ENCODE measurements at places on chromosomes 5 and 9. TPM values are rescaled to one million over a fixed set of nuclear protein-coding genes. Genes with fewer than 3 reads are reported as not detected.

GRCh38 chr5:79692596-79692995, 3.0 kb downstream of the CMYA5 start:
- H3K27ac ChIP-seq, result no peak overlapping the region
- no peaks in the 10 kb centered on the region for H3K27me3 ChIP-seq
- no peaks in the 10 kb centered on the region for H3K36me3 ChIP-seq
- H3K4me1 ChIP-seq, result peaks cover 23% of the 10 kb centered on the region

SLC46A2 gene
- total RNA-seq, result 65.2 TPM

DNA sequence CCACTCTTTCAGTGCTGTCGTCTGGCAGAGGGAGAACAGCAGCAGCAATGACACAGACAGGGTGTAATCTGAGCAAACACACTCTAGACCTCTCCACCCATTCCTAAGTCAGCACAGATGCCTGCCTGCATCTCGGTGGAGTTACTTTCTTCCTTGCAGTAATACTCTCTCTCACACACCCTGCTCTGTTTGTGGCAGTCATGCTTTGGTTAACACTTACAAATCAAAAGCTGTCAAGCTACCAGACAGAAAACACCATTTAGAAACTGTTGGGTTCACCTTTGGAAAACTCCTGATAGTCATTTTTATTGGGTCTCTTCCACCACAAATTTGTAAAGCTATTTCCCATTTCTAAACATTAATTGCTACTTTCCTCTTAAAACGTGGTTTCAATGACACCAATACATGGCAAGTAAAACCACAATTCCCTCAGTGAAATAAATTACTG, 27.3 kb downstream of the LHFPL2 start:
- no peaks in the 10 kb centered on the region for H3K27me3 ChIP-seq
- no peak overlapping the region for H3K4me3 ChIP-seq
- H3K27ac ChIP-seq, result no peak overlapping the region
- no peaks in the 10 kb centered on the region for H3K36me3 ChIP-seq

DNA sequence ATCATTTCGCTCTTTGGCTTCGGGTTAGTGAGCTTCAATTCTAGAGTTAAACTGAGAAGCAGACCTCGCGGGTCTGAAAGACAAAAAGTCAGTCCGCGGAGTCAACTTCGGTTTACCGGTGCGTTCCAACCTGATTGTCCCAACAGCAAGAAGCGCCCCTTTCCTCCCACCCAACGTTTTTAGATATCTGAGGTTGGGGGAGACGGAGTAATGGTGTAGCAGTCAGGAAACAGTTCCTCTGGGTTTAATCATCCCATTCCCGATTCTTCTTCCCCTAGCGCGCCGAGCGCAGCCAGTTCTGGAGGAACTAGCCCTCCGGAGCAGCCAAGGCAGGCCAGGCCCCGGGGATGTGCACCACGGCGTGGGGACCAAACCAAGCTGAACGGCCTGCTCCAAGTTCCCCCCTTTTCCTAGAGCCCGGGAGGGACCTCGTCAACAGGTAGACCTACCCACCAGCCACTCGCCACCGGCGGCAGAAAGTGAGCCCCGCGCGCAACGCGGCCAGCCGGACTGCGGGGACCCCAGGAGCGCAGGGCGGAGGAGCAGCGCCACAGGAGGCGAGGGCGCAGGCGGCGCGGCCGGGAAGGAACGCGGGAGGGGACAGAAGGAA, 622 bp upstream of the ISL1 start:
- no peak for DNase-seq
- H3K4me1 ChIP-seq, result peaks cover 51% of the 10 kb centered on the region
- H3K4me3 ChIP-seq, result peak overlapping the region; percentile 55
- H3K27me3 ChIP-seq, result peaks cover 98% of the 10 kb centered on the region
- no peaks in the 10 kb centered on the region for H3K36me3 ChIP-seq

- H3K36me3 ChIP-seq, result peaks cover 22% of the 10 kb centered on the region
- no peak for DNase-seq
- H3K27ac ChIP-seq, result no peak overlapping the region
- no peaks in the 10 kb centered on the region for H3K27me3 ChIP-seq
- no peak overlapping the region for H3K4me3 ChIP-seq
- no peaks in the 10 kb centered on the region for H3K4me1 ChIP-seq
Measured at GRCh38 chr5:87340716-87341115, 72.0 kb downstream of the CCNH start.

ANKRD18A gene
- 4.6 TPM for total RNA-seq

CARD9 gene
- 3.7 TPM for total RNA-seq

- DNase-seq, result no peak
- peaks cover 1% of the 10 kb centered on the region for H3K27me3 ChIP-seq
- no peaks in the 10 kb centered on the region for H3K36me3 ChIP-seq
- H3K4me1 ChIP-seq, result peaks cover 15% of the 10 kb centered on the region
Measured at GRCh38 chr9:87342743-87343142, 154.9 kb upstream of the DAPK1 start.

- H3K27me3 ChIP-seq, result no peaks in the 10 kb centered on the region
- no peak overlapping the region for H3K4me3 ChIP-seq
- no peak for DNase-seq
- no peak overlapping the region for H3K27ac ChIP-seq
Measured at GRCh38 chr5:105430516-105430915, 1867.9 kb upstream of the NUDT12 start.

- DNase-seq, result no peak
- H3K27ac ChIP-seq, result no peak overlapping the region
- H3K36me3 ChIP-seq, result no peaks in the 10 kb centered on the region
- no peaks in the 10 kb centered on the region for H3K27me3 ChIP-seq
- no peak overlapping the region for H3K4me3 ChIP-seq
- H3K4me1 ChIP-seq, result no peaks in the 10 kb centered on the region
Measured at GRCh38 chr5:33738097-33738496, 153.7 kb downstream of the ADAMTS12 start.

DNA sequence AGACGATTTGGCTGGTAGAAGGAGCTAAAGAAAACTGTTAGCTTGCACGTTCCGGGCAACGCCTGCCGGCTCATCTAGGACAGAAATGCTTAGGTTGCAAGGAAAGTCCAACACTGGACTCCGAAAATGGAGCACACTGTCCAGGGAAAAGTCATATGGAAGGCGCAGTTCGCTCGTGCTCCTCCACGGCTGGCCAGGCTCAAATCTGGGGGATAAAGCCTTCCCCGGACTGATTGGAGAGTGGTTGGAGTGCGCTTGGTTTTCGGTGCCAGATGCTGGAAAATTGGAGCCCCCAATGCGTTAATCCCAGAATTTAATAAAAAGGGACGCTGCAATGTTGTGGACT, 955 bp downstream of the CDH6 start:
- H3K4me3 ChIP-seq, result peak overlapping the region; percentile 48
- DNase-seq, result no peak
- H3K36me3 ChIP-seq, result no peaks in the 10 kb centered on the region
- peaks cover 47% of the 10 kb centered on the region for H3K27me3 ChIP-seq

DNA sequence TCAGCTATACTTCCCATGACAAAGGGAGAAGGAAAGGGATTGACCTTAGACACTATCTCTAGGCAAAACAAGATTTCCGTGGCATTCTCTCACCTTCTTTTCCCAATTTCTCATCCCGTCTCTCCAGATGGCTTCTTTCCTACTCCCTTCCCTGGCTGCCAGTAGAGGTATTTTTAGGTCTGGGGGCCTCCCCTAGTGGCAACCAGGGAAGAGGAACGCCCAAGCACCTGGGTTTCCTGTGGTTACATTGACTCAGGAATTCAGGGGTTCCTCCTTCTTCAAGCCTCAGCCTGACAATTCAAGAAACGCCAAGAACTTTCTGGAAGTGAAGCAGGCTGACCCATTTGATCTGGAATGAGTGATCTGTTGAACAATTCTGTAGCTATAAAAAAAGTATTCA, 111.5 kb upstream of the OSMR start:
- no peaks in the 10 kb centered on the region for H3K4me1 ChIP-seq
- no peak overlapping the region for H3K4me3 ChIP-seq
- no peaks in the 10 kb centered on the region for H3K36me3 ChIP-seq
- no peaks in the 10 kb centered on the region for H3K27me3 ChIP-seq

PHF24 gene
- 0.89 TPM for total RNA-seq

OXCT1 gene
- total RNA-seq, result 17.4 TPM

GRCh38 chr9:130427326-130427725, 17.4 kb upstream of the ASS1 start:
- H3K36me3 ChIP-seq, result no peaks in the 10 kb centered on the region
- peaks cover 21% of the 10 kb centered on the region for H3K4me1 ChIP-seq
- DNase-seq, result no peak
- H3K27me3 ChIP-seq, result peaks cover 28% of the 10 kb centered on the region
- no peak overlapping the region for H3K27ac ChIP-seq

KIAA1191 gene
- total RNA-seq, result 105 TPM

TAF11L5 gene
- not detected for total RNA-seq

GRCh38 chr5:122668552-122668951, 106.3 kb upstream of the SNX2 start:
- no peaks in the 10 kb centered on the region for H3K27me3 ChIP-seq
- no peaks in the 10 kb centered on the region for H3K36me3 ChIP-seq
- H3K4me3 ChIP-seq, result no peak overlapping the region
- DNase-seq, result no peak

SLC27A6 gene
- 6.7 TPM for total RNA-seq

DNA sequence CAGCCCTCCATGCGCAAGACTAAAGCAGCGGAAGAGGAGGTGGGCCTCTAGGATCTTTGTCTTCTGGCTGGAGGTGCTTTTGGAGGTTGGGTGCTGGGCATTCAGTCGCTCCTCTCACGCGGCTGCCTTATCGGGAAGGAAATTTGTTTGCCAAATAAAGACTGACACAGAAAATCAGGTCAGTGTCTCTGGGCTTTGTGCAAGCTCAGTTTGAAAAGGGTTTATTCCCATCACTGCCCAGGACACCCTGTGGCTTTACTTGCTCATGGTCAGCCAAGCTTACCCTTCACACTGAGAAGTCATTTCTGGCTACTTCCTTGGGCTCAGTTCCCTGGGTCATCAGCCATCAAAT, 10.5 kb downstream of the SLC2A8 start:
- H3K36me3 ChIP-seq, result peaks cover 35% of the 10 kb centered on the region
- no peak for DNase-seq
- no peak overlapping the region for H3K27ac ChIP-seq
- no peaks in the 10 kb centered on the region for H3K27me3 ChIP-seq
- H3K4me3 ChIP-seq, result no peak overlapping the region

DNA sequence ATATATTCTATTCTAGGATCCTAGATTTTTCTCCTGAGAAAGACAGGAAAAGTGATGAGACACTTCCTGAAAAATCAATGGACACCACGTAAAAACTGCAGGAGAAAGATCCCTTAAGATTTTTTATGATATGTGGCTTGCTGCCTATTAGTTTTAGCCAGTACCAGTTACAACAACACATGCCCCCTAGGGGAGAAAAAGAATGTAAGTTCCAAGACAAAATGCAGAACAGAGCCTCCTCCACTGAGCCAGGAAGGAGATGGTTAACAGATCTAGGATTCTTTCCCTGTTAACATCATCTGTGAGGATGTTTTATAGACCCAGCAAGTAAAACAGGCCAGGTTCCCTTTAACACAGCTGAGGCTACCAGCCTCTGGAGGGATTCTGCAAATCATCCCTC, 574.7 kb downstream of the TLE4 start:
- no peaks in the 10 kb centered on the region for H3K27me3 ChIP-seq
- no peak overlapping the region for H3K27ac ChIP-seq
- no peak for DNase-seq
- no peaks in the 10 kb centered on the region for H3K4me1 ChIP-seq

DNA sequence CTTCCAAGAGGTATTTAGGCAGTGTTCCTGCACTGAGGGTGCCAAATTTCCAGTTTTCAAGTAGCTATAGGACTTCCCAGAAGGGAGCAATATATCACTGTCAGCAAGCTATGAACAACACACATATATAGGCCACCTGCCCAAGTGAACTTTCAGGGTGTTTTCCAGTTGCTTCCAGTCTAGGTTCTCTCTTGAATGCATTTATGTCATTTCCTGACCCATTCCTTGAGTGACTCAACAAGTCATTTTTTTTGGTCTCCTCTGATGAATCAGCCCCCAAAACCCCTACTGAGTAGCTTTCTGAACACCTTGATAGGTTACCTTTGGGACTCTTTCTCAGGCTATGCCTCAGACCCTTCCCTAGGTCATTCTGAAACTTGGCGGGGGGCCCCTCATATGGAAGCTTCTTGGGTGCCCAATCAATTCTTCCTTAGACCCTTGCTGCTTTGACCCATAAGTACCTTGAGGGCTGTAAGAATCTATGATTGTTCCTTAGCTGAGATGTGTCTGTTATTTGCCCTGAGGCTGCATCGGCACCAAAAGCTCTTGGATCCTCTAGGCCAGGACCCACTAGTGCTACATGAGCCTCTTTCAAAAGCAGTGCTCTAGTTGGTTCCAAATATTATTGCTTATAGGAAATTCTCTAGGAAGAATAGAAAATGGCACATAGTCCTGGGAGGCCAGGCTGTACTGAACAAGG, 12.4 kb downstream of the DNAJB5 start:
- H3K4me1 ChIP-seq, result peaks cover 11% of the 10 kb centered on the region
- no peaks in the 10 kb centered on the region for H3K27me3 ChIP-seq
- no peak overlapping the region for H3K4me3 ChIP-seq
- DNase-seq, result no peak
- H3K27ac ChIP-seq, result no peak overlapping the region

GRCh38 chr9:93116072-93116961, 17.7 kb downstream of the NINJ1 start:
- peaks cover 32% of the 10 kb centered on the region for H3K36me3 ChIP-seq
- peaks cover 30% of the 10 kb centered on the region for H3K4me1 ChIP-seq

DNA sequence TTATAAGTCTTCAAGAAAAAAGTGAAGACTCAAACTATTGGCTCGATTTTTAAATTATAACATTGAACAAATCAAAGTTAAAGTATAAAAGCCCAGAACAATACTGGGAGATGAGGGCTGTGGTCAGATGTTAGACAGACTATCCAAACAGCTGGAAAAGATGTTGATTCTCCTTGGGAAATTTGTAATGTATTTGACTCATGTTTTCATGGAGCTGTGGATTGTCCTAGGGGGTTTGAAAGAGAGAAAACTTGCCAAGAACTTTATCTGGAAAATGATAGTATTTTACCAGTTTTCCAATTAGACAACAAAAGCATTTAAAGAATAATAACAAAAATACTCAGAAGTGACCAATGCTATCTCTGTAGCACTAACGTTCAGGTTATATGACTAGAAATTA, 339.2 kb downstream of the ARL15 start:
- H3K27me3 ChIP-seq, result no peaks in the 10 kb centered on the region
- H3K27ac ChIP-seq, result no peak overlapping the region
- peaks cover 20% of the 10 kb centered on the region for H3K4me1 ChIP-seq
- DNase-seq, result no peak
- H3K36me3 ChIP-seq, result no peaks in the 10 kb centered on the region

DNA sequence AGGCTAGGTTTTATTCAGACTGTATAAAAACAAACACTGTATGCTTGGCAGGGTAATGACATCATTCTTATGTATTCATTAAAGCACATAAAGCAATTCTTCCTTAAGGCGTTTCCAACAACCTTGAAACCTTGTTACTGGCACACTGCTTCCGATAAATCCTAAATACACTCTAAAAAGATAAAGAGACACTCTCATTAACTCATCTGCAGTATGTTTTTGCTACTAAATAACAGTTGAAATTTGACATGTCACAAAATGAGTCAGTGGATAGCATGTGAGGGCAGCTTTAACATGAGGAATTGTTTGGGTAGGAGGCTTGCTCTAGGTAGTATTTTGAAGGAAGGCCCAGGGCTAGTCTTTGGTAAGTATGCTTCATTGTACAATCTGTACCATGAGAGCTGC, 13.7 kb downstream of the YIPF5 start:
- DNase-seq, result no peak
- H3K27ac ChIP-seq, result no peak overlapping the region
- no peaks in the 10 kb centered on the region for H3K27me3 ChIP-seq
- H3K36me3 ChIP-seq, result peaks cover 27% of the 10 kb centered on the region

Measured in suprapubic skin (tissue), 4 donors.